A673 (cell line): ENCODE measurements at places on chromosomes 13 and 19. TPM values are rescaled to one million over a fixed set of nuclear protein-coding genes. Genes with fewer than 3 reads are reported as not detected.

The ZNF446 gene
- 7.7 and 11.8 TPM in 2 replicates for total RNA-seq

The NAPSA gene
- total RNA-seq = 0.47 and 0.63 TPM in 2 replicates

The ZFR2 gene
- total RNA-seq = 1.7 and 2.0 TPM in 2 replicates

GRCh38 chr13:113723410-113724015 lies 35.5 kb upstream of the TMEM255B start:
- peak; percentile 35 for DNase-seq
- no peaks in the 10 kb centered on the region for H3K4me1 ChIP-seq
- H3K36me3 ChIP-seq = no peaks in the 10 kb centered on the region
- no peaks in the 10 kb centered on the region for H3K27me3 ChIP-seq
- H3K27ac ChIP-seq = no peak overlapping the region

GRCh38 chr13:42571895-42572294 lies 2.1 kb upstream of the TNFSF11 start:
- H3K36me3 ChIP-seq = no peaks in the 10 kb centered on the region
- DNase-seq = no peak
- no peaks in the 10 kb centered on the region for H3K4me1 ChIP-seq
- no peak overlapping the region for H3K27ac ChIP-seq

GRCh38 chr13:78845656-78846365 lies 186.9 kb upstream of the OBI1 start:
- no peak overlapping the region for H3K27ac ChIP-seq
- no peaks in the 10 kb centered on the region for H3K4me1 ChIP-seq
- DNase-seq = no peak

DNA sequence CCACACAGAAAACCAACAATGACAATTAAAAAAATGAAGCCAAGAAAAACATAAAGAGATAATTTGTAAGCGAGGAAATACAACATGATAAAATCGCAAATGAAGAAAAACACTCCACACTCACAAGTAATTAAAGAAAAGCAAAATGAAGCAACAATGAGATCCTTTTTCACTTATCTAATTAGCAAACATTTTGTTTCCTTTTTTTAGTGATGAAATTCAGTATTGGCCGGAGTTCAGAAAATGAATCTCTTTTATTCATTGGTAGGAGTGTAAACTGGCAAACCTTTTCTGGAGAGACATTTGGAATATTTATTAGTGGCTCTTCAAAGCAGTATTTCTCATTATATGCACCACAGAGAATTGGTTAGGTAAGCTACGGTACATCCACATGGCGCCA lies 70.6 kb upstream of the POMP start:
- H3K4me3 ChIP-seq = no peak overlapping the region
- no peak overlapping the region for H3K27ac ChIP-seq
- no peaks in the 10 kb centered on the region for H3K36me3 ChIP-seq
- no peak for DNase-seq
- no peaks in the 10 kb centered on the region for H3K27me3 ChIP-seq

DNA sequence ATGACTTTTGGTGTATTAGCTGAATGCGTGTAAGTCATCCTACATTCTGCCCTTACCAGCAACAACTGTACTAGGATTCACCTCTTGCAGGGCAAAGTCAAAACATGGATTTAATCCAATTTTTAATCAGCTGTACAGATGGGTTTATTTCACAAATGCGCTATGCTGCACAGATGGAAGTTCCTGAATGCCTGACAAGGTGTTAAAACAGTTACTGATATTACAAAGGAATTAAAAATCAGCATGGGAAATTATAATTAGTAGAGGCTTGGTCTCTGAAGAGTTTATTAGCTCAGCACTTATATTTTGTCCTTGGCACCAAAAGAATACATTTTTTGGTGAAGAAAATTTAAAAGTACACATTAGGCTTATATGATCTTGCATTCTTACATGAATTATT lies 448.9 kb downstream of the PCDH9 start:
- DNase-seq = no peak
- H3K4me1 ChIP-seq = no peaks in the 10 kb centered on the region
- no peak overlapping the region for H3K4me3 ChIP-seq
- H3K27me3 ChIP-seq = no peaks in the 10 kb centered on the region

DNA sequence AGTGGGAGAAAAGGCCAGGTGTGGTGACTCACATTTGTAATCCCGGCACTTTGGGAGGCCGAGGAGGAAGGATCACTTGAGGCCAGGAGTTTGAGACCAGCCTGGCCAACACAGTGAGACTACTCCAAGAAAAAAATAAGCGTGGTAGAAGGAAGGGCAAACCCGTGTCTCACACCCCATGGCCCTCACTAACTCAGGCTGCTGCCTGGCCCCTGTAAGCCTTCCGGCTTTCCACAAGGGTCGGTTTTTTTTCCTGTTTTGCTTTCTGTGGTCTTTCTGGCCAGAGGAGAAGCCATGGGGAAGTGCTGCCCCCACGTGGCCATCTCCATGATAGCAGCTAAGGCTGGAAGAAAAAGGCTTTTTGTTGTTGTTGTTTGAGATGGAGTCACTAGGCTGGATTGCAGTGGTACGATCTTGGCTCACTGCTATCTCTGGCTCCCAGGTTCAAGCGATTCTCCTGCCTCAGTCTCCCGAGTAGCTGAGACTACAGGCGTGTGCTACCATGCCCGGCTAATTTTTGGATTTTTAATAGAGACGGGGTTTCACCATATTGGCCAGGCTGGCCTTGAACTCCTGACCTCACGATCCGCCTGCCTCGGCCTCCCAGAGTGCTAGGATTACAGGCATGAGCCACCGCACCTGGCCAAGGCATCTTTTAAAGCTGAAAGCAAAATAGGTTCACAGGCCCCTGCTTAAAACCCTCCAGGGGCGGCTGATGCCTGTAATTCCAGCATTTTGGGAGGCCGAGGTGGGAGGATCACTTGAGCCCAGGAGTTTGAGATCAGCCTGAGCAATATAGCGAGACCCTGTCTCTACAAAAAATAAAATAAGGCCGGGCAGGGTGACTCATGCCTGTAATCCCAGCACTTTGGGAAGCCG lies 7.5 kb upstream of the ARHGEF18 start:
- no peaks in the 10 kb centered on the region for H3K4me1 ChIP-seq
- peaks cover 7% of the 10 kb centered on the region for H3K27me3 ChIP-seq
- H3K27ac ChIP-seq = no peak overlapping the region
- H3K36me3 ChIP-seq = no peaks in the 10 kb centered on the region
- H3K4me3 ChIP-seq = no peak overlapping the region

DNA sequence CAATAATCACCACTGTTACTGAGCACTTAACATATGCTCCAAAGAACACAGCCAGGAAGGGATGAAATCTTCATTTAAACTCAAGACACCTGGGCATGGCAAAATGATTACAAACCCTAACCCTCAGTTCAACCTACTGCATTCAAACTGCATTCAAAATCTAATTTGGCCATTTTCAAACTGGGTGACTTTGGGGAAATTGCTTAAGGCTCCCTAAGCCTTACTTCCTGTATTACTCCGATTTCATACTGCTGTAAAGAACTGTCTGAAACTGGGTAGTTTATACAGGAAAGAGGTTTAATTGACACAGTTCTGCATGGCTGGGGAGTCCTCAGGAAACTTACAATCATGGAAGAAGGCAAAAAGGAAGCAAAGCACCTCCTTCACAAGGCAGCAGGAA lies 50.4 kb downstream of the CBY2 start:
- H3K27ac ChIP-seq = peak overlapping the region; percentile 41
- H3K27me3 ChIP-seq = no peaks in the 10 kb centered on the region
- H3K4me3 ChIP-seq = no peak overlapping the region
- H3K4me1 ChIP-seq = peaks cover 32% of the 10 kb centered on the region

DNA sequence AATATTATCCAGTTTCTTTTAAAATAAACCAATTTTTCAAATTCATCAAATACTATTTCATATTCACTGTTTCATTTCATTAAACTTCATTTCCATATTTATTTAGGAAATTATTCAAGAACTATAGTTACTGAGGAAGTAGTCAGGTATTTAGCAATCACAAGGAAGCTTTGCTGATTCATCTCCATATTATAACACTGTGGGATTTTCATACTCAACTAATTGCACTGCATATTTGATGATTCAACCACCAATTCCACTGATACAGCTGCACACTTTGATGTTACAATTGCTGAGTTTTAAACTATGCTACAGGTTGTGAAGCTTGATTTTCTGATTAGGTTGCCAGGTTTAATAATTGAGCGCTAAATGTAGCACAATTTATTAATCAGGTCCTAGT lies 556.8 kb upstream of the SLITRK1 start:
- no peak overlapping the region for H3K4me3 ChIP-seq
- no peaks in the 10 kb centered on the region for H3K4me1 ChIP-seq
- H3K27me3 ChIP-seq = no peaks in the 10 kb centered on the region
- DNase-seq = peak; percentile 11

GRCh38 chr13:74741732-74742131 lies 607.5 kb upstream of the KLF12 start:
- no peaks in the 10 kb centered on the region for H3K4me1 ChIP-seq
- no peaks in the 10 kb centered on the region for H3K27me3 ChIP-seq
- no peak overlapping the region for H3K27ac ChIP-seq
- H3K36me3 ChIP-seq = no peaks in the 10 kb centered on the region

- H3K27me3 ChIP-seq = no peaks in the 10 kb centered on the region
- H3K4me3 ChIP-seq = no peak overlapping the region
- peaks cover 9% of the 10 kb centered on the region for H3K36me3 ChIP-seq
- H3K27ac ChIP-seq = no peak overlapping the region
Measured at GRCh38 chr13:95174517-95174916, 126.7 kb downstream of the ABCC4 start.

DNA sequence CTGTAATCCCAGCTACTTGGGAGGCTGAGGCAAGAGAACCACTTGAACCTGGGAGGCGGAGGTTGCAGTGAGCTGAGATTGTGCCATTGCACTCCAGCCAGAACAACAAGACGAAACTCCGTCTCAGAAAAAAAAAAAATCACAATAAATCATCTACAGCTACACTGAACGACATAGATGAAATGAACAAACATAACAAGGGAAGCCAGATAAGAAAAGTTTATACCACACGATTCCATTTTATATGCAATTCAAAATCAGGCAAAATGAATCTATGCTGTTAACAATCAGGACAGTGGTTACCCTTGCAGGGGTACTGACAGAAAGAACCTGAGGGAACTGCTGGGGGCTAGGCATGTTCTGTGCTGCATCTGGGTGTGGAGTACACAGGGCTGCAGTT lies 5.7 kb downstream of the XRCC1 start:
- H3K36me3 ChIP-seq = peaks cover 4% of the 10 kb centered on the region
- no peak for DNase-seq
- H3K27me3 ChIP-seq = no peaks in the 10 kb centered on the region
- H3K27ac ChIP-seq = no peak overlapping the region
- peaks cover 18% of the 10 kb centered on the region for H3K4me1 ChIP-seq

- H3K4me1 ChIP-seq = no peaks in the 10 kb centered on the region
- no peaks in the 10 kb centered on the region for H3K27me3 ChIP-seq
- DNase-seq = no peak
- H3K36me3 ChIP-seq = no peaks in the 10 kb centered on the region
Measured at GRCh38 chr13:34764246-34764645, 177.8 kb upstream of the NBEA start.

DNA sequence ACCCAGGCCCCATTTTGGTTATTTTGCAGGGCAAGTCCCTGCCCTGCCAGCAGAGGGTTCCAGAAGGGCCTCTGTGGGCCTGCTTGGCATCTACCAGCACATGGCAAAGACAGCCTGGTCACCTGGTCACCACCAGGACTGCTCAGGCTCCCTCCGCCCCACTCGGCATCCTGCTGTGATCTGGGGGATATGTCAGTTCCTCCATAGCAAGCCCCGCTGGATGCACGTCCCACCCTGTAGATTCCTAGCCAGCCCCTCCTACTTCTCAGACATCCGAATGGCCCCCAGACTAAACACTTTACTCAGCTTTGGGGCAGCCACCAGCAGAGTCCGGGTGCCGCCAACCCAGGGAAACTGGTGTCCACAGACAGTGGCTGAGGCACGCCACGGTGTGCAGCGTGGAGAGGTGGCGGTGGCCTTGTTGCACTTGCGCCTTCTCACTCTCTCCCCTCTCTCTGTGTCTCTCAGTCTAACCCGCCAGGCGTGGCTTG lies 31.8 kb upstream of the USE1 start:
- H3K4me3 ChIP-seq = no peak overlapping the region
- H3K27ac ChIP-seq = no peak overlapping the region
- H3K27me3 ChIP-seq = no peaks in the 10 kb centered on the region
- H3K36me3 ChIP-seq = peaks cover 4% of the 10 kb centered on the region
- no peak for DNase-seq

- no peak overlapping the region for H3K27ac ChIP-seq
- H3K27me3 ChIP-seq = no peaks in the 10 kb centered on the region
- H3K36me3 ChIP-seq = peaks cover 66% of the 10 kb centered on the region
- no peak for DNase-seq
- peaks cover 5% of the 10 kb centered on the region for H3K4me1 ChIP-seq
- H3K4me3 ChIP-seq = no peak overlapping the region
Measured at GRCh38 chr19:15393963-15394362, 14.4 kb upstream of the AKAP8 start.

- no peak overlapping the region for H3K4me3 ChIP-seq
- no peak overlapping the region for H3K27ac ChIP-seq
- no peaks in the 10 kb centered on the region for H3K27me3 ChIP-seq
- H3K4me1 ChIP-seq = peaks cover 11% of the 10 kb centered on the region
- no peak for DNase-seq
- peaks cover 5% of the 10 kb centered on the region for H3K36me3 ChIP-seq
Measured at GRCh38 chr19:3653865-3654513, 27.4 kb upstream of the CACTIN start.

GRCh38 chr13:32850316-32851052 lies 165.7 kb upstream of the KL start:
- no peaks in the 10 kb centered on the region for H3K27me3 ChIP-seq
- H3K4me1 ChIP-seq = no peaks in the 10 kb centered on the region
- no peak overlapping the region for H3K4me3 ChIP-seq
- H3K27ac ChIP-seq = no peak overlapping the region

DNA sequence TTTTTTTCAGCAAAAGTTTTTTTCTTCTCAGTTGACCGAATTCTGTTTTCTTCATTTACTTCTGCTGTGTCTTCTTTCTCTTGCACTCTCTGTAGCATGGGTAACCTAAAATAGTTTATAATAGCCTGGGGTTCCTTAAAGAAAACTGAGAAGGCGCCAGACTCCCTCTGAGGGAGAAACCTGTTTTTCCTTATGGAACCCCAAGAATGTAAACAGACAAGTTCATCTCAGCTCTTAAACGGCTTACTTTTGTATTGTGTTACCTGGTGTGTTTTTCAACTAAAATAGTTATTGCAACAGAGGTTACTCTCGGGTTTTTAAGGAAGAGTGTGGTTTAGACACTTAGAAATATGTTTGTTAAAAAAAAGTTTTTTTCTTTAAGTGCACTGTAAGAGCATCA lies 23.8 kb upstream of the TM9SF2 start:
- H3K4me1 ChIP-seq = no peaks in the 10 kb centered on the region
- no peaks in the 10 kb centered on the region for H3K36me3 ChIP-seq
- no peak for DNase-seq
- H3K27ac ChIP-seq = no peak overlapping the region
- H3K4me3 ChIP-seq = no peak overlapping the region

- no peak for DNase-seq
- no peak overlapping the region for H3K4me3 ChIP-seq
- no peaks in the 10 kb centered on the region for H3K36me3 ChIP-seq
- H3K27me3 ChIP-seq = peaks cover 21% of the 10 kb centered on the region
- no peaks in the 10 kb centered on the region for H3K4me1 ChIP-seq
Measured at GRCh38 chr13:106344342-106344741, 191.1 kb downstream of the EFNB2 start.

- H3K4me3 ChIP-seq = no peak overlapping the region
- peaks cover 40% of the 10 kb centered on the region for H3K36me3 ChIP-seq
- no peaks in the 10 kb centered on the region for H3K27me3 ChIP-seq
- DNase-seq = peak; percentile 93
- peak overlapping the region; percentile 83 for H3K27ac ChIP-seq
Measured at GRCh38 chr19:49340069-49340864, 5.1 kb downstream of the CD37 start.
